ENCODE measurements at places on chromosomes 7 and 10. TPM values are rescaled to one million over a fixed set of nuclear protein-coding genes. Genes with fewer than 3 reads are reported as not detected.

GRCh38 chr10:132185601-132186487, 904 bp upstream of the DPYSL4 start:
- DNase-seq, result peak; percentile 23

DNA sequence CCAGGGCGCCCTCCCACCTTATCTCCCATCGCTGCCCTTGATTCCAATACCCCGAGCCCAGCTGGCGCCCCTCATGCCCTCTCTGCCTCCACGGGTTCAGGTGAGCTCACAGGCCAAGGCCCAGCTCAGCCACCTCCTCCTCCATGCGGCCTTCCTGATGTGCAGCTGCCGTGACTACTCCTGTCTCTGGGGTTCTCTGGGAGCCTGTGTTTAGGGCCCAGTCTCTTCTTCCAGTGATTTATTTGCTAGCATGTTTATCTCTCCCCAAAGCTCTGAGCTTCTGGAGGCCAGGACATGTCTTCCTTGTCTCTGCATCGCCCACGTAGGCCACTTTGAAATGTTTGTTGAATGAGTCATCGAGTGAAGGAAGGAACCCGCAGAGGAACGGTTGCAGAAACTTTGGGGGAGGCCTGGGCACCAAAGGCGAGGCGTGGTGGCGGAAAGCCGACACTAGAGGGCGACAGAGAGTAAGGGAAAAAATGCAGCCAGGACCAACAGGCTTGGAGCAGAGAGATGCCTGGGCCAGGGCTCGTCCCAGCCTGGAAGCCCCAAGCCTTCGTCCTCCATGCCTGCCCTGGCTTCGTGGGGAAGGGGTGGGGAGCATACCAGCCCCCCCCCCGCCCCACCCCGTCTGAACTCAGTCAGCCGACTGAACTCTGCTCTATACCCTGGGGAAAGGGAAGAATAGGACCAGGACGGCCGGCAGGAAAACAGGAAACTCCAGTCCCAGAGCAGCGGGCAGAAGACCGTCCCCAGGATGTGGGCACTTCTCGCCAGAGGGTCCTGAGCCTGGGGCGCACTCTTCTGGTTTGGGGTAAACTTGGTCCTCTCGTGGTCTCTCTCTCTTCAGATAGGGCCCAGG, 10.9 kb upstream of the HSPB1 start:
- DNase-seq, result peak; percentile 94

DNA sequence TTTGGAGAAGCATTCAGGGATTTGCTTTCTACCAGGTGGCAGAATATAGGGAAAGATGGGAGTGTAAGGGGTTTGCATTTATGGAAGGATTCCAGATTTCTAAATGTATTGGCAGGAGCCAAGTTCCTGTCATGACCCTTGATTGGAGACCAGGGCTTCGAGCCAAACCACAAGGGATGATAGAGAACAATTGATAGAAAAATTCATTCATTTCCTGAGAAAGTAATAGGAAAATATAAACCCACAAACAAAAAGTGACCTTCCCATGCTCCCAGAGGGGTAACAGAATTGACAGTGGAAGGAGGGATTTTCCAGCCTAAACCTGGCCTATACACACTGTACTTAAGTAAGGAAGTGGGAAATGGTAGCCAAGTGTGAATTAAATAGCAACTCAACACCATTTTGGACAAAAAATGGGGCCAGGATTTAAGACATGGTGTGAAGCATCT, 22.4 kb upstream of the IFIT2 start:
- peak; percentile 32 for DNase-seq

DNA sequence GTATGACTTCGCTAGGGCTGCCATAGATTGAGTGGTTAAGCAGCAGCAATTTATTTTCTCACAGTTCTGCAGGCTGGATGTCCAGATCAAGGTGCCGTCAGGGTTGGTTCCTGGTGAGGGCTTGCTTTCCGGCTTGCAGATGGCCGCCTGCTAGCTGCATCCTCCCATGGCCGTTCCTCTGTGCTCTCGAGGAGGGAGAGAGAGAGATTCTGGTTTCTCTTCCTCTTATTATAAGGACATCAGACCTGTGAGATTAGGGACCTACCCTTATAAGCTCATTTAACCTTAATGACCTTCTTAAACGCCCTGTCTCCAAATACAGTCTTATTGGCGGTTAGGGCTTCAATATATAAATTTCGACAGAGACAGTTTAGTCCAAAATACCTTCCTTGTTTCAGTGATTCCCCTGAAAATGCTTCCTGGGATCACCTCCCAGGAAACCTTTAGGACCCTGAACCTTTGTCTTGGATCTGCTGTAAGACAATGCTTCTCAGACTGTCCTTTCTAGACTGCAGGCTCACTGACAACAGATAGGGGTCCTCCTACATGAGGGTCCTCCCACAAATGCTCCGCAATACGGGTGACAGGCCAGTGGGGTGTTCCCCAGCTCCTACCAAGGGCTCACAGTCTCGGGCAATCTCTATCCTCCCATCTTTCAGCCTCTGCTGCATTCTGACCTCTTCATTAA, 82.5 kb upstream of the BAIAP2L1 start:
- DNase-seq, result no peak

- peak; percentile 14 for DNase-seq
Observed at GRCh38 chr10:98267069-98267893, 713 bp downstream of the LOXL4 start.

DNA sequence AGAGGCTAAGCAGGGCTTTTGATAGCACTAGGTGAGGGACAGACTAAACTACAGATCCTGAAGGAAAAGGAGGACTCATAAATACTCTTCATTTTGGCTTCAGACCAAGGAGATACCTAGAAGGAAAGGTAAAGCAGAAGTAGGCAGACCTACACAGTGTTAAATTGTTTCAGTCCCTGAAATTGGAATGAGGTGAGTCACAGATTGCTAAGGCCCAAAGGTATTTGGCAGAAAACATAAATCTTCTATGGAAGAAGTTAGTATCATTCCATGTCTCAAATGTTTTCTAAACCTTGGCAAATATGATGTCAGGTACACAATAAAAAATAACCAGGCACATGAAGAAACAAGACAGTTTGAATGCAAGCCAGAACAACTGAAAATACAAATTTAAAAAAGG, 30.0 kb downstream of the MTERF1 start:
- no peak for DNase-seq

- DNase-seq, result no peak
Observed at GRCh38 chr10:23433701-23434100, 5.2 kb upstream of the OTUD1 start.

DNA sequence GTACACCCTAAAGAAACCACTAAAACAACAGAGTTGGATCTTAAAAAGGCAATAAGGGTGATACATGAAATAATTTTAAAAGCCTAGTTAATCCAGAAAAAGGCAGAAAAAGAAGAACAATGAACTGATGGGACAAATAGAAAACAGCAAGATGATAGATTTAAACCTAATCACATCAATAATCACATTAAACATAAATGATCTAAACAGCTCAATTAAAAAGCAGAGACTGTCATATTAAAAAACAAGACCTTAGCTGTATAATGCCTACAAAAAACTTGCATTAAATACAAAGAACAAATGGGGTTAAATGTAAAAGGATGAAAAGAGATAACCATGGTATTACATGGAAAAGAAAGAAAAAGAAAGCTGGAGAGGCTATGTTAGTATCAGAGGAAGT, 96.2 kb downstream of the RTKN2 start:
- DNase-seq, result no peak

- no peak for DNase-seq
Observed at GRCh38 chr10:30863516-30864210, 168.0 kb downstream of the ZNF438 start.

GRCh38 chr10:29539412-29539811, 95.4 kb downstream of the SVIL start:
- DNase-seq, result no peak

DNA sequence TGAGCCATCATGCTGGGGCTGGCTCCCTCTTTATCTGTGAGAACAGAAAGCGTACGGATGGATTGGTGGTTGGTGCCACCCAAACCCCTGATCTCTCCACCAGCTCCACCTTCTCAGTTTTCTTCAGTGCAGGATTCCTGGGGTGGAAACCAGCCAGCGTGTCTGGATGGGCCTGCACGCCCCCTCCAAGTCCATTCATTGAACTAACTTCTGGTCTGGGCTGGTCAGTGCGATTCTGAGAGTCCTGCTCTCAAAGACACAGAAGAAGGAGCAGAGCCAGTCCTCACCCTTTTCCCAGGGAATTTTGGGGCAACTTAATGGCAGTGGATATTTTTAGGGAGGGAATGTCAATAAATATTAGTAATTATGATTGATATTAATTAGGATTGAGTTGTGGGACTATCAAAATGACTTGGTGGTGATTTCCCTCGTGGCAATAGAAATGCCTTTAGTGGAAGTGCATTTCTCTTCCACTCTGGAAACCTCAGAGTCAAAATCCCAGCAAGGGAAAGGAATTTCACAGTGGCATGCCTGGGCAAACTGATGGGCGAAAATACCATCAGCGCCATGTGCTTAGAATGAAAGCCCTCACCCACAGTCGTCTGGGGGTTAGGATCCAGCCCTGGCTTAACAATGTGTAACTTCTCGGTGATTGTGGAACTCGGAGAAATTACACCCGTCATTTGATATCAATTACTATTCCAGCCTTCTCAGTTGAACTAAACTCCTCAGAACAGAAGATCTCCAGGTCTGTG, 69.3 kb upstream of the EEPD1 start:
- DNase-seq, result no peak

GRCh38 chr7:139573871-139574270, 50.4 kb downstream of the CLEC2L start:
- no peak for DNase-seq

DNA sequence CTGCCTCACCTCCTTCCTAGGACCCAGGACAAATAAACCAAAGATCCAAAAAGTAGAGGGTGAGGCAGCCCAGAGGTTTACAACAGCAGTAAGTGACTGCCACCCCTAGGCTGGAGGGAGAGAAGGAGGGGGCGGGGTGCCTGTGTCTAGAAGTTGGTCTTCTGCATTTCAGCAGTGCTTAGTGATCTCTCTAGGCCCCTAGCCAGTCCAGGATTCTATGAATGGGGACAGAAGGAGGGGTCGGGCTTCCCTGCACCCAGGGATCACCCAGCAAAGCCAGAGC, 62.8 kb upstream of the KDM7A start:
- no peak for DNase-seq

GRCh38 chr7:92156990-92157389, 22.0 kb downstream of the LRRD1 start:
- DNase-seq, result no peak

GRCh38 chr10:60043561-60044241, 137.3 kb upstream of the CCDC6 start:
- DNase-seq, result no peak

- no peak for DNase-seq
Observed at GRCh38 chr10:70063418-70064098, 10.9 kb downstream of the MACROH2A2 start.

DNA sequence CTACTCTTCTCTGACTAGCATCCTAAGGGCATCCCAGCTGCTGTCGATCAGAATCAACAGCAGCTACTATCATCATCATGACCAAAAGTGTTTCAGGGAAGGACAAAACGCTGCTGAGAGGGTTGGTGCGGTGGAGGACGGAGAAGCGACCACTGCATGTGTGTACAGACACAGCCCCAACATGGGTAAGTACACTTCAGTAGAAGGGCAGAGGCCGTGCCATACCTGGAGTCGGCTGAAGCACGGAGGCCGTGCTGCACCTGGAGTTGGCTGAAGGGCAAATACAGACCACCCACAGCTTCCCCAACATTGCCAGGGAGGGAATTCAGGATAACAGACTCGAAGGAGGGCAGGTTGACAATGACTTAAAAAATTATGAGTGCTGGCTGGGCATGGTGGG, 67.8 kb upstream of the CYTH3 start:
- no peak for DNase-seq

DNA sequence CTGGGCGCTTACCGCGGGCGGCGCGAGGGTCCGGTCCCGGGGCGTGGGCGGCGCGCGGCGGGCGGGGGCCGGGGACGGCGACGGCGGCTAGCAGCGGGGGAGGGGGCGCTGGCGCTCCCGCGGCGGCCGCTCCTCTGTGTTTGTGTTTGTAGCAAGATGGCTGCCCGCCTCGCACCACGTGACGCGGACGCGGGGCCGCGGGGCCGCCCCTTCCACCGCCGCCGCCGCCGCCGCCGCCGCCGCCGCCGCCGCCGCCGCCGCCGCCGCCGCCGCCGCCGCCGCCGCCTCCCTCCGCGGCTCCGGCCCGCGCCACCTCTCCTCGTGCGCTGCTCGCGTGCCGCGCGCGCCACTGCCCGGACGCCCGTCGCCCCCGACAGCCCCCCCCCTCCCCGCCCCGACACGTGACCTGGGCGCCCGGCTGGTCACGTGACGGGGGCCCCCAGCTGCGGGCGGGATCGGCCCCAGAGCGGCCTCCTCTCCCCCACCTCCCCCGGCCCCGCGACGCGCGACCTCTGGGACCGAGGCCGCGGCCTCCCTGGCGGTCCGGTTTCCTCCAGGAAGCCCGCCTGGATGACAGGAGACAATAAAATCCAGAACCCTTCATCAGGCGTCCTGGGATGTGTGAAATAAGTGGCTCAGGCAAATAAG, at the start of gene GIGYF1:
TSS of gene GIGYF1 (minus strand) at position 153 of the 648 bp plus-strand sequence. CDS start 6,012 bp downstream, outside the sequence.
- DNase-seq, result peak; percentile 67

DNA sequence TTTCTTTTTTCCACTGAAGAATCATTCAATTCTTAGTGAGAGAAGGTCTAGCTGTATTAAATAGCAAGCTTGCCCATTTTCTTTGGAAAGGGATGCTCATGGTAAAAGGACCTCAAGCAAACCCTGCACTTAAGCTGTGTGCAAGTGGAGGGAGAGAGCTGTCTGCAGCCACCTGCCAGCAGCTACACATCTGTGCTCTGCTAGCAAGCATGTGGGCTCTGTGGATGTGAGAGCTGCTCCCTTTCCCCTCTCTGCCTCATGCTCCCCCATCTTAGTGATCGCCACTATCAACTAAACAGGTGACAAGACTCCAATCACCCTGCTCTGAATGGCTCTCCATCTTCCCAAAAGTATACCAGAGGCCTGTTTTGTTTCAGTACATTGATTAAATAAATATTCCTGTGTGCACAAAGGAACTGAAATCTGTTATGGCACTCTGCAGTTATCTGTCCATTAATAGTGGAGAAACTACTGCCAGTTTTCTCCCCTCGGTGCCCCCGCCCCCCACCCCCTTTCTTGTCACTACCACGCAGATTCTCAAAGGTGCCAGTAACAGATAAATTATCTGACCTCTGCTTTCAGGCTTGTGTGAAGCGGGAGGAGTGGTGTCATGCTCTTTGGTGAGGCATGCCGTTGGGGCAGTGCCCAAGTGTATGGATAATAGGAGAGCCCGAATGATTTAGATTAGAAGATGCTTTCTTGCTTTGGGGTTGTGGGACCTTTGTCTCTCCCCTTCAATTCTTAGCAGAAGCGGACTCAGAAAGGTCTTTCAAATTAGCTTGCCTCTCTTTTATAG, 26.4 kb downstream of the AUTS2 start:
- DNase-seq, result no peak

GBX1 gene
- polyA plus RNA-seq, result 2.8 TPM

MALSU1 gene
- 100 TPM for polyA plus RNA-seq

KEL gene
- polyA plus RNA-seq, result not detected

SPACDR gene
- 1.6 TPM for polyA plus RNA-seq

PDSS1 gene
- polyA plus RNA-seq, result 9.9 TPM

PLCE1 gene
- 41.9 TPM for polyA plus RNA-seq

FGFBP3 gene
- 2.4 TPM for polyA plus RNA-seq

VTI1A gene
- 17.1 TPM for polyA plus RNA-seq

PCDH15 gene
- polyA plus RNA-seq, result 0.27 TPM

KCNIP2 gene
- polyA plus RNA-seq, result not detected

SPDYE6 gene
- polyA plus RNA-seq, result 8.8 TPM

ACBD7 gene
- polyA plus RNA-seq, result 1.1 TPM

PALD1 gene
- polyA plus RNA-seq, result 17.9 TPM

All from muscle of arm (tissue), 14 donors.